NCI-H1436 treated with DMSO at 0.1 percent for 48 hours (cell line): ENCODE measurements at places on chromosomes 5 and 9.
A peak's percentile ranks its signal among the peaks of the same experiment; 100 is the strongest.

- DNase-seq = no peak
Observed at GRCh38 chr5:81768935-81769452, 18.1 kb upstream of the SSBP2 start.

DNA sequence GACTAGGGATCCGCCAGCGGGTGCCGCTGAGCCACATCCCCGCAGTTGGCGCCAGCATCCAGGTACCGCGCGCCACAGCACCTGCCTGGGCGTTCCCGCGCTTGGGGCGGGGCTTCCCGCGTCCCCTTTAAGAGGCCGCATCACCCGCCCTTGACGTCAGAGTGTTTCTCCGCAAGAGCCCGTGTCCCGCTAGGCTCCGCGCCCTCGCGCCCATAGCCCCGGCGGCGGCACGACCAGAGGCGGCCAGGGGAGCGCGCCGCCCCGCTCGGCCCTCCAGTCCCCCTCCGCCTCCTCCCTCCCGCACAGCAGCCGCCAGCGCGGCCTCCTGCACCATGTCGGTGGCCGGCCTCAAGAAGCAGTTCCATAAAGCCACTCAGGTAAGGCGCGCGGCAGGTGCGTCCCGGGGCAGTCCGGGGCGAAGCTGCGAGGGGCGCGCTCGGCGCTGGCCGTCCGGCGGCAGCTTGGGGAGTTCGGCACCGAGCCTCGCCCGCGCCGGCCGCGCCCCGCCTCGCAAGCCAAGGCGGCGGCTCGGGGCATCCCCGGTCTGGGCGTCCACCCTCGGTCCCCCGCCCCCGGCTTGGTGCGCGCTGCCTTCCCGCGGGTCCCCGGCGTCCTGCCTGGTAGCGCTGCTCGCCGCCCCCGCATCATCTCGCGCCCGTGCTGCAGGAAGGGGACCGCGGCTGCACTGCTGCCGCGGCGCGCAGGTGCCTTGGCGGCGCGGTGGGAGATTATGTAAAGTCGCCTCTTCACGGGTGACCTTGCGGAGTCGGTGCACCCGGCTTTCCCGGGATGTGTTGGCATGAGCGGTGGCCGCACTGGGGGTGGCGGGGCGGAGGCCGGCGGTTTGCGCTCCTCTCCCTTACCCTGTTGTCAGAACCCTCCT is at the start of gene SH3GL2:
TSS of gene SH3GL2 (plus strand) at position 156 of the 883 bp plus-strand sequence.
- peak; percentile 69 for DNase-seq

GRCh38 chr9:77848897-77849296 is 182.7 kb downstream of the GNAQ start:
- DNase-seq = no peak

DNA sequence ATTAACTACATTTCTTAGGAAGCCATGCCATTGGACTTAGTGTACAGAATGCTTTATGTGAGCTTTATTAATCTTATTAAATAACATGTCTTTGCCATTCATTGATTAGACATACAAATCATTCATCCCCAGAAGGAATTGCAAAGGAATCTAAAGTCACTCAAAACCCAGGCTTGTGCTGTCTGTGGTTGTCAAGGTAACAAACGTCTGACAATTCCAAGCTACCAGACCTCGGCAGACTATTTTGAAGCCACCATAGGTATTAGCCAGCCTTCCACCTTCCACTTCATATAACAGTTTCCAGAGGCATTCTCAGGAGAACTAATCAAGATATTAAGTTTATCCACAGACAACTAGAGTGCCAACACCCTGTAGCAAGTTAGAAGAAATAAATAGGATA is 135.2 kb upstream of the TUSC1 start:
- no peak for DNase-seq

- no peak for DNase-seq
Observed at GRCh38 chr9:15211815-15212495, 95.1 kb downstream of the TTC39B start.

- no peak for DNase-seq
Observed at GRCh38 chr5:513216-514100, 10.8 kb downstream of the SLC9A3 start.

DNA sequence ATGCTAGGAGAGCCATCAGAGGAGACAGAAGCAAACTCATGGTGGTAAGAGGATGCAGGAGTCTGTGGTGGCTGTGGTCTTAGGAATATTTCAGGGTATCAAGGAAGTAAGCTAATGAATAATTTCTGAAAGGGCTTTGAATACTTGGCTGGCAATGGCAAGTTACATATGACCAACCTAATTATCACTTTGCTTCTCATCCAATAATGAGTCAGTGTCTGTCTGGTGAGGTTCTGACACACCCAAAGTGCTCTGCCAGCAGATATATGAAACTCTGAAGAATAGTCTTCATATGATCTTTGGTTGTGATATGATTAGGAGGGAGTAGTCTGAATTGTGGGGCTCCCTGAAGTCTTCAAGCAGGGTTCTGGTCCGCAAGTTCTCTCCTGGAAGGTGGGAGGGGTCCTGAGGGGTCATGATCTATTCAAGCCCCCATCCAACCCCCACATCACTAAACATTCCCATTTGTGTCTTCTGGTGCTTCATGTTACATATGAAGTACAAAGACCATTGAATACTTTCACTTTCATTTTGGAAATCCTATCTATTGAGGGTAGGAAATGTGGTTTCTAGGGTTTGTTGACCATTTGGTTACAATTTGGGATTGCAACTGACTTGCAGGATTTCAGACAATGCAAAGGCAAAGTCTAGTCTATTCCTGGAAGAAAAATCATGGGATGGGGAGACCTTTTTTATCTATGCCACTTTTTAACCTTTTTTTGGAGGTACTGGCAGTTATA is 199.9 kb upstream of the CDKN2B start:
- no peak for DNase-seq

GRCh38 chr5:180775624-180776023 is 27.0 kb downstream of the MGAT1 start:
- no peak for DNase-seq

DNA sequence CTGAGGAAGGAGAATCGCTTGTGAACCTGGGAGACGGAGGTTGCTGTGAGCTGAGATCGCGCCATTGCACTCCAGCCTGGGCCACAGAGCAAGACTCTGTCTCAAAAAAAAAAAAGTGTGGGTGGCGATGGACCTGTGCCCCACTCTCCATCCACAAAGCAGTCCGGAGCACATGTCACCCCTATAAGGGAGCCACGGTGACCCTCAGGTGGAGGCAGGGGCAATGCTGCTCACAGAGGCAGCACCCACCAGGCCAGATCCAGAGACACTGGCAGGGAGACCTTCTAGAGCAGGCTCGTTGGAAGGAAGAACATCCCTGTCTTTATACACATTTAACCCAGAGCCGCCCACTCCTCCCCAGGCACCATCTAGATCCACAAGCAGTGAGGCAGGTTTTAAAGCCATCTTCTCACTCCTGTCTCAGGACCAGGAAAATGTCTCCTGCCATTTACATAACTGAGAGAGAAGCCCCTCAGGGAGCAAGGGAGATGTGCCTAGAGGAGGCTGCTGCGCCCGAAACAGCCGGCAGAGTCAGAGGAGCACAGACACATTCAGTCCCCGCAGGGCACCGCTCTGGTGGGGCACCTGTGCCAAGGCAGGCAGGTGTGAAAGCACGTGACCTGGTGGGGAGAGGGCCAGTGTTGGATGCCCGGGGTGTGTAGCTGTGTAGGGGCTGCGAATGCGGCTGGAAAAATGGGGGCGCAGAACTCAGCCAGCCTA is 31.6 kb upstream of the ADAMTS2 start:
- DNase-seq = no peak

GRCh38 chr5:113197456-113198200 is 221.0 kb downstream of the DCP2 start:
- DNase-seq = no peak

GRCh38 chr5:139844472-139845145 is 49.0 kb downstream of the PSD2 start:
- no peak for DNase-seq

GRCh38 chr9:106277966-106278365 is 583.6 kb downstream of the TMEM38B start:
- DNase-seq = no peak

DNA sequence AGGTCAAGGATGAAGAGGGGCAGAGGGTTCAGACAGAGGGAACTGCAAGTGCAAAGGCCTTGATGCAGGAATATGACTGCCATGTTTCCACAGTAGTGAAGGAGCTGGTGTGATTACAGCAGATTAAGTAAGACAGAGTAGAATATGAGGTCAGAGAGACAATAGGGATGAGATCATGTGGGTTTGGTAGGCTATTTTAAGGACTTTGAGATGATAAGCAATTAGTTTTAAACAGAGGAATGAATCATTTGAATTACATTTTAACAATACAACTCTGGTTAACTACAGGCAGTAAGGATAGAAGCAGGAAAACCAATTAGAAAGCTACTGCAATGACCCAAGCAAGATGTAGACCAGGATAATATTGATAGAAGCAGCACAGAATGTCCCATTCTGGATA is 7.7 kb downstream of the CENPK start:
- DNase-seq = no peak

DNA sequence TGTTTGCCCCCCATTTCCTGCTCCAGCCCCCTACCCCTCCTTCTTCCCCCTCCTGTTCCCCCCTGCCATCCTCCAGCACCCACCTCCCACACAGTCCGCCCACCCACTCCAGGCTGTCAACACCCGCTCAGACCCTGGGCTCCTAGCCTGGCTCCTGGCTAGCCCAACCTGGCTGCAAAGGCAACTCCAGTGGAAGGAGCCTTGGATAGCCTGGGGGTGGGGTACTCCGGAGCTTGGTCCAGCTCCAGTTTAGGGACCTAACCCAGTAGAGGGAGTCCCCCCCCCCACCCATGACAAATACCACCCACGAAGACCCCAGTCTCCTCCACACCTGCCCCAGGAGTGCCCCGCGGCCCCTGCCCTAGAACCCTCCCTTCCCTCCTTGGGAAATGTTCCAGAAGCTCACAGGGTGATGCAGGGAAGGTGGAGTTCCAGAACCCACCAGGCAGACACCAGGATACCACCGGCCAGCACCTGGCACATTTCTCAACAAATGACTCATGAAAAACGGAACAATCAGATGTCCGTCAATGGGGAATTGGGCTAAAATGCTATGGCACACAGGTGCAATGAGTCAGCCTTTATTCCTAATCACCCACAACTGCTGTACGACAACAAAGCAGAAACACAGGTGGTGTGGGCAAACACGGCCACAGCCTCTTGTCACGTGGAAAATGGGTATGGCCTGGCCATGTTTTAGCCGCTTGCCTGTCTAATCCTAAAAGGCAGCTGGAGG is 901 bp upstream of the SLC12A7 start:
- no peak for DNase-seq

- no peak for DNase-seq
Observed at GRCh38 chr9:37466037-37466709, 923 bp upstream of the ZBTB5 start.

GRCh38 chr9:91159664-91160121 is 202.0 kb downstream of the AUH start:
- no peak for DNase-seq

GRCh38 chr9:69174616-69175463 is 763 bp downstream of the TJP2 start:
- no peak for DNase-seq

- no peak for DNase-seq
Observed at GRCh38 chr9:17117372-17117771, 17.5 kb upstream of the CNTLN start.
